ENCODE measurements at places on chromosomes 5 and 9.
A peak's percentile ranks its signal among the peaks of the same experiment; 100 is the strongest.

- DNase-seq: no peak
Observed at GRCh38 chr9:125125523-125125922, 17.8 kb downstream of the SCAI start.

GRCh38 chr9:84357275-84357674 is 16.7 kb upstream of the SLC28A3 start:
- DNase-seq: no peak

- DNase-seq: no peak
Observed at GRCh38 chr9:127165116-127165515, 42.7 kb upstream of the ANGPTL2 start.

- DNase-seq: no peak
Observed at GRCh38 chr5:141039517-141039916, 11.7 kb upstream of the PCDHB1 start.

- no peak for DNase-seq
Observed at GRCh38 chr5:144503123-144503522, 332.4 kb downstream of the KCTD16 start.

GRCh38 chr5:124372457-124372856 is 374.0 kb downstream of the ZNF608 start:
- no peak for DNase-seq

GRCh38 chr5:137734962-137735554 is 831 bp downstream of the KLHL3 start:
- peak; percentile 27 for DNase-seq

GRCh38 chr9:100623969-100624368 is 46.1 kb downstream of the CAVIN4 start:
- DNase-seq: no peak

GRCh38 chr5:13957032-13957645 is 12.7 kb upstream of the DNAH5 start:
- no peak for DNase-seq

- no peak for DNase-seq
Observed at GRCh38 chr9:109816490-109816889, 36.5 kb downstream of the PALM2AKAP2 start.

- DNase-seq: no peak
Observed at GRCh38 chr9:119322184-119322583, 47.1 kb downstream of the BRINP1 start.

DNA sequence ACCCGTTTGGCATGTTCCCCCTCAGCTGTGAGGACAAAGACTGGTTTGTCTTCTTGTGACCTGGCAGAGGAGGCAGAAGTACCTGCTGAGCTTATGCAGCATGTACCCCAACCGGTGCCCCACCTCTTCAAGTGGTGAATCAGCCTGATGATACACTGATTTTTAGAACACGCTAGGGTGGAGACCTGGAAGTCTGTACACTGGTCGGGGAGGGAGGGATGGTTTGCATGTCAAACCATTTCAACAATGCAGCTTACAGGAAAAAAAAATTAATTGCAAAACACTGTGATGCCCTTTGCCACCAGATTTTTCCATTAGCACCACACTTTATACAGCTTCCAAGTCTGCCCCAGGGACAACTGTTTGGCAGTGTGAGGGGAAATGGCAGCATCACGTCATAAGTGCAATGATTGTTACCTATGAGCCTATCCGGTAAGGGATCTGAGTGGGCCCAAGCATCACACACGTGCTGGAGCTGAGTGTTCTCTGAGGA is 155.1 kb upstream of the DMRT1 start:
- no peak for DNase-seq

GRCh38 chr5:98769959-98770208 is 3.6 kb upstream of the RGMB start:
- DNase-seq: no peak

GRCh38 chr5:106940986-106941385 is 729.8 kb downstream of the EFNA5 start:
- DNase-seq: no peak

DNA sequence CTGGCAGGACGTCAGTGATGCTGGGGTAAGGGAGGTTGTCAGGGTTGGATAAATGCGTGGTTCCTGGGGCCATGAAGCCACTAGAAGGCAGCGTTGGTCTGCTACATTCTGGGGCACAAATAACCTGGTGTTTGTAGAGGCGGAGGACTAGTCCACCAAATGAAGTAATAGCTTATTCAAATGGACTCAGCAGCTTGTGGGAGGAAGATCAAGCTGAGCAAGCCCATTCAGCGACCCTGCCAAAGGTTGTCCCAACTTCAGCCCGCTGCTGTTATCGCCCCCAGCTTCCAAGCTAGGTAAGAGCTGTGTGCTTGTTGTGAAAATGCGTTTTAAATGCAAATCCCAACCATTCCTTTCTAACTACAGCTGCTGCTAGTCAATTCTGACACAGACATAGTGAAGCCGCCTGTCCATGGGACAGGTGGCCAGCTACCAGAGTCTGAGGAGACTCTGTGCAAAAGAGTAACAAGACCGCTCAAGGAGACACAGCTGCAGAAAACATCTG is 7.6 kb upstream of the FAM240B start:
- no peak for DNase-seq

GRCh38 chr5:57414857-57415256 is 67.8 kb downstream of the ACTBL2 start:
- DNase-seq: no peak

DNA sequence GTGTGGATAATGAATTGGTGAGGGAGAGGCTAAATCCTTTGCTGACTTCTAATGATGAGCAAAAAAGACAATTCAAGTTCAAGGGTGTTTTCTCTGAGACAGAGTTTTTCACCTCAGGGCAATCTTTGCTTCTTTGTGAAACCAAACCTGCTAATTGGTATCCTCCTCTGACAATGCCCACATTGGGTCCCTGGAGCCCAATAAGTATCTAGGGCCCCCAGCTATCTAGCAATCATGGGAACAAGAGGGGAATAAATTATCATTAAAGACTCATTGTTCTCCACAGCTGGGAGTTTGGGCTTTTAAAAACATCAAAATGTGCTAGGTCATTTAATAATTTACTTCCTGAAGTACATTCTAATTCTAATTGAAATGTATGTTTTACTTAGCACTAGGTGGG is 227.3 kb downstream of the TMEM167A start:
- no peak for DNase-seq

DNA sequence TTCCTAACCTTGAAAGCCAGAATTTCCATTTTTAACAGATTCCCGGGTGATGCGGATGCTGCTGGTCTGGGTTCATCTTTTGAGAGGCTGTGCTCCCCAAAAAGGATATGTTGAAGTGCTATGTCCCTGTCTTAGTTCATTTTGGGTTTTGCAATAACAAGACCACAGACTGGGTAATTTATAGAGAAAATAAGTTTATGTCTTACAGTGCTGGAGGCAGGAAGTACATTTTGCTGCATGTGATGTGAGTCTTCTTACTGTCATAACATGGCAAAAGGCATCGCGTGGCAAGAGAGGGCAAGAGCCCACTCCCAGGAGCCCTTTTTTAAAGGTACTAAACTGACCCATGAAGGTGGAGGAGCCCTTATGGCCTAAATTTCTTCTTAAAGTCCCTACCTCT is 114.1 kb downstream of the DAPK1 start:
- no peak for DNase-seq

GRCh38 chr5:167208911-167209310 is 1082.5 kb upstream of the WWC1 start:
- DNase-seq: no peak

GRCh38 chr9:37596504-37596903 is 4.1 kb upstream of the TOMM5 start:
- DNase-seq: no peak

GRCh38 chr5:757346-757930 is 27.1 kb downstream of the ZDHHC11B start:
- no peak for DNase-seq

DNA sequence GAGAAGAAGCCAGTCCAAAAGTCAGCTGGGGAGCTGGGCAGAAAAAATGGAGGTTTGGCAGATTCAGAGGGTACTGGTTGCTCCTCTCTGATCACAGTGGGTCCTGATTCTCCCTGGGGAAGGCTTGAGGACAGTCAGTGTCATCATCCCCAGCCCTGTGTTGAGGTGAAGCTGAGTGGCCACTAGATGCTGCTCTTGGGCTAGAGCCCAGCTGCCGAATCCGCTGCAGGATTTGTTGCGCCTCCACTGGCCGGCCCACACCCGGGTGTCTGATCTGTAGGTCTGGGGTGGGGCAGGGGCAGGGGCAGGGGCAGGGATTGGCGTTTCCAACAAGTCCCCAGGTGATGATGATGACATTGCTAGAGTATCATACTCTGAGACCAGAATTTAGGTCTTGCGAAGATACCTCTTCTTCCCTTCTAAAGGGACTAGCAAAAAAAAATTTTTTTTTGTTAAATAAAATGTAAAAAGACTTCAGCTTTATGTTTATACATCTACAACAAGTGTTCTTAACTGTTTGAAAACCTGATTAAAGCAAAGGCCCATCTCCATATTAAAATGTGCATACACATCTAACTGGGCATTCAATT is 106.8 kb downstream of the PDE6A start:
- DNase-seq: no peak

GRCh38 chr5:158843305-158843704 is 256.4 kb downstream of the EBF1 start:
- DNase-seq: no peak

DNA sequence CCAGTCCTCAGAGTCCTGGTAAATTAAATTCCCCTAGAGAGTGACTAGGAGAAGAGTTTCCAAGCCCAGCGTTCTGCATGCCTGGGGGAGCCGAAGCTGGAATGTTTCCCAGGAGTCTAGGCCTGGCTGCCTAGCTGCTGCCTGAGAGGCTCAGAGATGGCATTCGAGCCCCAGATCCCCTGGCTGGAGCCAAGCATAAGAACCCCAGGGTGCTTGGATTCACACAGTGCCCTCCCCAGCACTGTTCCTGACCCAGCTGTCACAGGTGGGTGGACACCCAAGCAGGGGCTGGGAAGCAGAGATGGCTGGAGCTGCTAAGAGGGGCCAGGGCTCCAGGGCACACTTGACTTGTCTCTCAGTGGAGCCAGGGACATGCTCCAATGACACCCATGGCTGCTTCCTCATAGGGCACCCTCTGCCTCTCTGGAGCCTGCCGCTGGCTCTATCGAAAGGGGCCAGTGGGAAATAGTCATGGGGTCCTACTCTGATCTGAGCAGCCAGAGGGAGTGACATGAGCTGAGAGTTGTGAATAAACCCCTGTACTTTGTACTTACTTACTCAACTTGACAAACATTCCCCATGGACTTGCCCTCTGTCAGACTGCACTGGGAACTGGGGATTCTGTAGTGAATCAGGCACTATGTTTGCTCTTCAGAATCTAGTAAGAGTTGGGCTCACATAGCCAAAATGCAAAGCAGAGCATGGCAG is 62.6 kb upstream of the XPA start:
- DNase-seq: no peak
